ENCODE measurements at places on chromosomes 6 and 20.

- DNase-seq = no peak
These were observed 77.4 kb downstream of the PREX1 start for GRCh38 chr20:48750376-48750775.

DNA sequence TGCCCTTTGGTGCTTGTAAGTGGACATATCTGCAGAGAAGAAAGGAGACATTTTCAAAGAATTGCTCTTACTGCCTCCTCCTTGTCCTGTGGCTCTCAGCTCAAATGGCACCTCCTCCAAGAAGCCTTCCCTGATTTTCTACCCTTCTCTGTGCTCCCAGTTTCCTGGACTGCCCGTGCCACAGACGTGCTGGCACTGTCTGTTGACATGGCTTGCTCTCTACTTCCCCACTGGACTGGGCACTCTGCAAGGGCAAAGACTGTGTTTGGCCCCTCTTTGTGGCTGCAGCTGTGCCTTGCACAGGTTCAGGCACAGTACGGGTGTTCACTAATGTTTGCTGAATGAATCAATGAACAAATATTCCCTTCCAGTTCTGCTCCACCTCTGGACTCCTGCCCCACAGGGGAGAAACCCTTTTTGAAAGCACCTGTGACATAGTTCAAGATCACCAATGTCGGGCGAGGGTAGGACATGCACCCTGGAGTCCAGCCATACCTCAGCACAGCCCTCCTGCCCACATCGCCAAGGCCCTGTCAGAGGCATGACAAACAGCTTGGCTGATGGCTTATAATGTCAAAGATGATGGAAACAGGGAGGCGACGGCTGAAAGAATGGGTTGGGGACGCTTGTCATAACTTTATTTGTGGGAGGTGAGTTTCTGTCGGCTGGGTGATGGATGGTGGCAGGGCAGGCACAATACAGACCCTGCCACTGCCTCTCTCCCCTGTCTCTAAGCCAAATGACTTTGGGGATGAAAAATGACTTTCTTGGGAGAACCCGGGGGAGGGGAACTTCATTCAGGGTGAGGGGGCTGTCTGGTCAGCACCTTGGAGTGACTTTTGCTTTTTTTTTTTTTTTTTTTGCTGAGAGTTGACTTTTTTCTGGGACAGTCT, 15.6 kb upstream of the CTNNBL1 start:
- DNase-seq = no peak

DNA sequence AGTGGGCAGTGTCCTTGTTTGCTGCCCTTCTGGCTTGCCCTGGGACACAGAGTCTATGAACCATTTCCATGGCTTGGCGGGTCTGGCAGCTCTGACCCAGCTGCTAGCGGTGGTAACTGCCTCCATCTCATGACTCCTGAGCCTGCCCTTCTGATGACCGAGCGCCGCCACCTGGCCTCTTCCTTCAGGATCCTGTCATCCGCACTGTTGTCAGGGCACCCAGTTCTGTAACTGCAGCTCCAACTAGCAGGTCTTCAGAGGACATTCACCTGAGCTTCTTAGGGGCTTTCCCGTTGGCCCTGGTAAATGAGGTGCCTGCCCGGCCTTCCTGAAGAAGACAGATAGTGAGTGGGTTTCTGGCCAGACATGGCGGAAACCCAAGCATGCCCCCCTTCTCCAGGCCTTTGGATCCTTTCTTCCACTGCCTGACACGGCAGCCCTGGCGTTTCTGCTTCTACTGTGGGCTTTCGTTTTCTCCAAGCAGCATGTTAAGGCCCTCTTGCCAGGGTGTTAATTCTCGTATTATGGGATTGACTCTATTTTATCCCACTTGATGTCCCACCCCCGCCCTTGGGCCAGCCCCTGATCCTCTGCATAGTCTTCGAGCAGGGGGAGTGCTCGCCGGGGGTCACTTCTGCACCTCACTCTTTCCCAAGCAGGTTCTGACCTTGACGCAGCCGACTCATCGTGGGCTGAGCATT, 24.7 kb downstream of the PACSIN1 start:
- no peak for DNase-seq

DNA sequence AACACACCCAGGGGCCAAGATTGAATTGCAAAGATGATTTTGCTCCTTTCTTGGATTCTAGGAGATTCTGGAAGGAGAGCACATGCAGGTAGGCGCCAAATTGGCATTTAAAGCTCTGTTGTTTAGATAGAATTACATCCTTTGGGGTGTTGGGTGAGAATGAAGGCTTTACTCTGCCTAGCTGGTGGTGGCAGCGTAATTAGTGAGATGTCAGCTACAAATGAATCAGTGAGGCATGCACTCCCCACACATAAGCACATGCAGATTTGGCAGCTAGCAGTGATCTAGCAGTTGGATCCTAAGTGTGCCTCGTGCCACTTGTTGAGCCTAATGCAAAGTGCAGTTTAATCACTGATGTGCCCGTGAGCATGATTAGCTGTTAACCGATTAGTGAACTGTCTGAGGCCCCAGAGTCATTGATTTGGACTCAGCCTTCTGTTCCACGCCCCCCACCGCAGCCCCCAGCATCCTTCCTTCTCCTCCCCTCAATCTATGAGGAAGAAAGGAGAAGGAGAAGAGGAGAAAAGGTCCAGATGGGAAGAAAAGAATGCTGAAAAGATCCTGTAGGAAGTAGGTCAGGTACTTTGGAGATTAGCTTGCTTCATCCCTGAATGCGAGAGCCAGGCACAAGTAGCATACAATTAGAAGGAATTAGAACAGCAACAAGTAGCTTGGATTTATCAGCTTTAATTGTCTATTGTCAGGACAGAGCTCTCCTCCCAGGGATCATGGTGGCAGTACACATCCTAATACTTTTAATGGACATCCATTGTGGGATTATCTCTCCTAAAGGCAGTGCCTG, 6.0 kb upstream of the PRDM1 start:
- no peak for DNase-seq

- DNase-seq = no peak
These were observed 35.7 kb upstream of the ZMYND8 start for GRCh38 chr20:47392015-47392720.
